Gastrocnemius medialis (tissue), 4 donors: ENCODE measurements at places on chromosomes 7 and 10. TPM values are rescaled to one million over a fixed set of nuclear protein-coding genes. Genes with fewer than 3 reads are reported as not detected.

The SPDYE3 gene
- not detected for total RNA-seq

The MYO1G gene
- 0.61 TPM for total RNA-seq

The SLC26A4 gene
- 0.09 TPM for total RNA-seq

The FXYD4 gene
- not detected for total RNA-seq

The CUZD1 gene
- not detected for total RNA-seq

The MBL2 gene
- 0.11 TPM for total RNA-seq

- no peak for DNase-seq
- H3K4me3 ChIP-seq, result no peak overlapping the region
- H3K27ac ChIP-seq, result no peak overlapping the region
- no peaks in the 10 kb centered on the region for H3K27me3 ChIP-seq
- no peaks in the 10 kb centered on the region for H3K4me1 ChIP-seq
Observed at GRCh38 chr10:59047957-59048618, 128.4 kb upstream of the PHYHIPL start.

GRCh38 chr7:38824948-38825347, 84.0 kb downstream of the VPS41 start:
- H3K27me3 ChIP-seq, result no peaks in the 10 kb centered on the region
- peaks cover 13% of the 10 kb centered on the region for H3K4me1 ChIP-seq
- H3K27ac ChIP-seq, result no peak overlapping the region
- H3K36me3 ChIP-seq, result no peaks in the 10 kb centered on the region
- no peak overlapping the region for H3K4me3 ChIP-seq

GRCh38 chr7:69047151-69047754, 551.0 kb upstream of the AUTS2 start:
- H3K27me3 ChIP-seq, result no peaks in the 10 kb centered on the region
- no peaks in the 10 kb centered on the region for H3K36me3 ChIP-seq
- H3K27ac ChIP-seq, result no peak overlapping the region
- H3K4me3 ChIP-seq, result no peak overlapping the region

DNA sequence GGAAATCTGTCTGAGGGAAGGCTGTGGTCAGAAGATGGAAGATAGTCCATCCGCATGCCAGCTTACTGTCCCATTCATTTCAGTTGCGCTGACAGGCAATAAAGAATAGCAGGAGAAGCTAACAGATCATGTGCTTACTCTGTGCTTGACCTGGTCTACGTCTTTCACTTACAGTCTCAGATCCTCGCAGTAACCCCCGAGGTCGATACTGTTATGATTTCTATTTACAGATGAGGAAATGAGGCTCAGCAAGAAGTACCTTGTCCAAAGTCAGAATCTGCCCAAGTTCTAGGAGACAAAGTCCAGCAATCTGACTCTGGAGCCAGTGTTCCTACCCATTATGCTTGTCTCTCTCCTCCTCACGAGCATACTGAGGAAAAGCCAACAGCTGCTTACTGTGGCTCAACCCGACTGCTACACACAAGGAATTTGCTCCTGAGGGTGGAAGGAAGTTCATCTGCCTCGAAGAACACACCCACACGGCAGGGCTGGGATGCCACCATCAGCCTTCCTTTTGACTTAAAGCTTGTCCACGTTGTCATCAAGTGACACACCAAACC, 74.2 kb downstream of the MINPP1 start:
- no peaks in the 10 kb centered on the region for H3K36me3 ChIP-seq
- no peaks in the 10 kb centered on the region for H3K27me3 ChIP-seq
- H3K4me3 ChIP-seq, result no peak overlapping the region

DNA sequence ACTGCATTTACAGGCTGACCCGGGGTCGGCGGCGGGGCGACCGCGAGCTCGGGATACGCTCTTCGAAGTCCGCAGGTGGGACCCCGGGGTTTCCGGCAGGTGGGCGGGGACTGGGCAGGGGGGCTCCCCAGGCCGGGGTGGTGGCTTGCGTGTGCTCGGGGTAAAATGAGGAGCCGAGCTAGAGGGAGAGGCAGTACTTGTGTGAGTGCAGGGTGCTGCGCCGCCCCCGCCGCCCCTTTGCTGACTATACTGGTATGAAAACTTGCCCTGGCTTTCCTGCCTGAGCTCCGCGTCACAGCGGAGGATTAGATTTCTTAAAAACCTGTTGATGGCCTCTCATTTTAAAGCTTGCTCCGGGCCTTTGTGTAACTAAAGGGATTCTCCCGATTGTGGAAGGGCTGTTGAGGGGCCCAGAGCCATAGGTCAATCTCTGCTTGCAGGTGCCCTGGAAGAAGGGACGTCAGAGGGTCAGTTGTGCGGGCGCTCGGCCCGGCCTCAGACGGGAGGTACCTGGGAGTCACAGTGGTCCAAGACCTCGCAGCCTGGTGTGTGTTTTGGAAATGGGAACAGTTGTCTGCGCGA, 488 bp downstream of the ARMC10 start:
- H3K27ac ChIP-seq, result peak overlapping the region; percentile 93
- H3K27me3 ChIP-seq, result no peaks in the 10 kb centered on the region
- H3K36me3 ChIP-seq, result no peaks in the 10 kb centered on the region
- H3K4me3 ChIP-seq, result peak overlapping the region; percentile 86
- peaks cover 11% of the 10 kb centered on the region for H3K4me1 ChIP-seq

DNA sequence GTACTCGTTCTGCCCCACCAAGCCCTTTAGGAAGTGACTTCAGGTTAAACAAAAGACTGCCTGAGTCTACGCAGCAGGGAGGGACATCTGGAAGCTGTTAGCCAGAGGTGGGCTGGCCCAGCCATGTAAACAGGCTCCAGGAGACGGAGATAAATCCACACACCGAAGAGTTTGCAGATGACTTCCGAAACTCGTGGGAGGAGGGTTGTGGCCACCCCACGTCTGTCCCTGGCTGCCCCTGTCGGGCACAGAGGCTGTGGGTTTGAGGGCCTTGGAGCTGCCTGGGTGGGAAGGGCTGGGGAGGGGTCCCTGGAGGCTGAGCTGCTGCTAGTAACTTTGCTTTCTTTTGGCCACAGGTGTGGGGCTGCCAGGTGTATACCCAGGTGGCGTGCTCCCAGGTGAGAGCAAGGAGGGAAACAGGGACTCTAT, 15.6 kb downstream of the ELN start:
- H3K27ac ChIP-seq, result no peak overlapping the region
- H3K36me3 ChIP-seq, result no peaks in the 10 kb centered on the region
- no peak overlapping the region for H3K4me3 ChIP-seq
- no peaks in the 10 kb centered on the region for H3K27me3 ChIP-seq
- no peak for DNase-seq
- H3K4me1 ChIP-seq, result peaks cover 17% of the 10 kb centered on the region

DNA sequence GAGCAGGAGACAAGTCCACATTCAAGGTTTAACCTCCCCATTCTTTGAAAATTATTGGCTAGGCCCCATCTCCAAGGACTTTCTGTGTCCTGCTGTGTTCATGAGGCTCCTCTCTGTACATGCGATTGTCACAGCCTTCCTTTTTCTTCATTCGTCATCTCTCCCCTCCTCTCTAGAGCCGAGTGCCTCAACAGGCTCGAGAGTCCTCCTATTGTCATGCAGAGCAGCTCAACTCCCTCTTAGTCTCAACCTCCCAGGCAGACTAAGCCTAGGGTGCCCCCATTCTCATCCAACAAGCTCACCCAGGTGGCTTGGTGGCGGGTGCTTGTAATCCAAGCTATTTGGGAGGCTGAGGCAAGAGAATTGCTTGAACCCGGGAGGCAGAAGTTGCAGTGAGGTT, 35.1 kb upstream of the SAMD8 start:
- no peak for DNase-seq
- H3K27me3 ChIP-seq, result no peaks in the 10 kb centered on the region

DNA sequence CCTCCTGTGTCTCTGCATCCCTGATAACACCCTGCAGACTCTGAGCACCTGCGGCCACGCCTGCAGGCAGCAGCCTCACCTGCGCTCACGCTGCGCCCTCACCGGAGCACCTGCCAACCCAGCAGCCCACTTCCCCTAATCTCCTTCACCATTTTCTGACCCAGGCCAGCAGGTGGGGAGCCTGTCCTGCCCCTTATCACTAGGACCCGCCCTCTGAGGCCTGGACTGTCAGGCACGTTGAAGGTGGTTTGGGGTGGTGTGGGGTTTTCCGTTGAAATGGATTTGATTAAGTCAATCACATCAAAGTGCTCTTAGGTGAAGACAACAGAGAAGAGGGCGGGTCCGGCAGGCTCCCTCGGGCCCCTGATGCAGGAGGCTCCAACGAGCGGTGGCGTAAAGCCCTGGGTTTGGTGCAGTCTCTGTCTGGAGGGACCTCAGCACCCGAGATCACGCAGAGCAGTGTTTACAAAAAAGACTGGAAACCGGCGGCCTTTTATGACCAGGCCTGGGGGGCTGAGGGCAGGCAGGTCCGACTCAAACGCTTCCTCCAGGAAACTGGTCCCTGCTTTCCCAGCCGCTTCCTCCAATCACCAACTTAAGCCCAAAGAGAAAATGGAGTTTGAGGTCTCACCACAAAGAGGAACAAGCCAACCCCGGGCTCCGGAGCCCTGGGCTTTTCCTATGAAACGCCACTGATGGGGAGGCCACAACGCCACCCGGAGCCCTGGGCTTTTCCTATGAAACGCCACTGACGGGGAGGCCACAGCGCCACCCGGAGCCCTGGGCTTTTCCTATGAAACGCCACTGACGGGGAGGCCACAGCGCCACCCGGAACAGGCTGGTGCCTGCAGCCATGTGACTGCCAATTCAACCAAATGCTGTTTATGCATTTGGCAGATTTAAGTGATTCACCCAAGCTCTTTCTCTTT, 45.5 kb downstream of the DPYSL4 start:
- peak; percentile 25 for DNase-seq
- no peaks in the 10 kb centered on the region for H3K27me3 ChIP-seq
- H3K4me3 ChIP-seq, result no peak overlapping the region
- no peaks in the 10 kb centered on the region for H3K4me1 ChIP-seq

DNA sequence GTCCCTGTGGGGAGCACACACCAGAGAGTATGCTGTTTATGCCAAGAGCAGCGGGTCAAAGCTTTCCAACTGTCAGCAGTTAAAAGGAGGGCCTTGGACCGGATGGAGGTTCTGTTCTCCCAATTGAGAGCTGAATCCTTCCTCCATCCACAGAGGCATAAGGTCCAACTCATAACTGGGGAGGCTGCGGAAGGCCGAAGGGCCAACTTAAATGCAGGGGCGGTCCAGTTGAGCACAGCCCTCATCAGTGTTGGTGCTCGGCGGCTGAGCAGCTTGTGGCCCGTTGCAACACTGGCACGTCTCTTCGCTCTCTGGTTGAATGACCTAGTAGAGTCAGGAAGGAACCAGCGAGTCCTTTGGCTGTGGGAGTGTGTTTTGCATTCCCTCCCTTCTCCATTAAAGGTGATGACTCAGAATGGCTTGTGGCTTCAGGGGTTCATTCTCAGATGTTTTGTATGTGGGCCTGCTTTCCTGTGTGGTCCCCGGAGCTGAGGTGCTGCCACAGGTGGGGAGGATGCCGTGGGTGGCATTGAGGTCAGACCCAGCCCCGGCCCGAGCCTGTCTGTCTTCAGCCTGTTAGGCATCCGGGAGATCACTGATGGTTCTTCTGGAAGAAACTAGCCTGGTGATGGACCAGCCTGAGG, 44.8 kb upstream of the DMBT1 start:
- H3K36me3 ChIP-seq, result no peaks in the 10 kb centered on the region
- H3K4me1 ChIP-seq, result no peaks in the 10 kb centered on the region
- no peak overlapping the region for H3K4me3 ChIP-seq
- H3K27me3 ChIP-seq, result no peaks in the 10 kb centered on the region
- peak; percentile 19 for DNase-seq

DNA sequence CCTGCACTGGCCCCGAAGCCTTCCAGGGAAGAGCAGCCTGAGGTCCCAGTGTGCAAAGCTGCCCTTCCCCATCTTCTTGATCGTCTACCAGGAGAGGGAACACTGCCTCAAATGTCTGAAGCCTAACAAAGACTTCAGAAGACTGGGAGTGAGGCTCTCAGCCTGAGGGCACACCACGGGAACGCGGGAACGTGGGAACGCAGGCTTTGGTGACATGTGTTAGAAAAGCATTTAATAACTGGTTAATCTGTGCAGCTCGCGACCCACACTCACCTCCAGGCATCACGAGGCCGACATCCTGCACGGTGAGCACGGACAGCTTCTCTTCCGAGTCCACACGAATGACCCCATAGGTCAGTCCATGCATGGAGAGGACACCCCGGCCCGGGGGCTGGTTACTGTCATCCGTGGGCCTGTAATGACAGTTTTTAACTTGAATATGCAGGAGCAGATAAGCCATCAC, 234.0 kb downstream of the ZMYND11 start:
- no peak overlapping the region for H3K4me3 ChIP-seq
- no peaks in the 10 kb centered on the region for H3K27me3 ChIP-seq
- H3K36me3 ChIP-seq, result peaks cover 20% of the 10 kb centered on the region
- no peak overlapping the region for H3K27ac ChIP-seq
- H3K4me1 ChIP-seq, result no peaks in the 10 kb centered on the region
